Amniotic stem cell (primary cell): ENCODE measurements at places on chromosomes 16 and 17.

DNA sequence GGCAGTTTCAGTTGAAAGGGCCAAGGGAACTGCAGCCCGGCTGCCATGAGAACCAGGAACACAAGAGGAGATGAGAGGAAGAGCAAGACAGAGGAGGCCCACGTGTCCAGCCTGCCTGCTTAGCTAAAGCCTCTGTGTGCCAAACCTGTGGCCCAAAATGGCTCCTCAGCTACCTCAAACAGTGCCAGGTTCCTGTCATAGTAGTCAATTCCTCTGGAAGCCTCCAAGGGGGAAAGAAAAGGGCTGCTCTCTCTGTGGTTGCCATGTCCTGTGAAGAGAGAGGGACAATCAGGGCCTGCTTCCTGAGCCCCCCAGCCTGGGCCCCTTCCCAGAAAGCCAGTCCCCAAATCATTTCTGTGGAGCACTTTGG is 5.2 kb downstream of the SLC12A4 start:
- no peak for DNase-seq

DNA sequence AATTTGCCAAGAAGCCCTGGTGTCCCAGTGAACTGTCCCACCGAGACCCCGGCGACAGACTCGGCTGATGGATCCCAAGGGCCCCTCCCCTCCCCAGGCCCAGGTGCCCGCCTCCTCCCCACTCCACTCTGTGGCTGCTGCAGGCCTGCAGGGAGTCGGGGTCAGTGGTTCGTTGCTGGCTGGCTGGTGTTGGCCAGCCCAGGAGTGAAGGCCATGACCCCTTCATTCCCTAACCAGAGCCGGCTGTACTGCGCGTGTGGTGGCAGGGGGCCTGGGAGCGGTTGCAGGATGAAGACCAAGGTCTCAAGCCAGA is 9.2 kb upstream of the TBX2 start:
- no peak for DNase-seq

- peak; percentile 36 for DNase-seq
Measured at GRCh38 chr17:34997355-34997862, 17.1 kb downstream of the LIG3 start.

DNA sequence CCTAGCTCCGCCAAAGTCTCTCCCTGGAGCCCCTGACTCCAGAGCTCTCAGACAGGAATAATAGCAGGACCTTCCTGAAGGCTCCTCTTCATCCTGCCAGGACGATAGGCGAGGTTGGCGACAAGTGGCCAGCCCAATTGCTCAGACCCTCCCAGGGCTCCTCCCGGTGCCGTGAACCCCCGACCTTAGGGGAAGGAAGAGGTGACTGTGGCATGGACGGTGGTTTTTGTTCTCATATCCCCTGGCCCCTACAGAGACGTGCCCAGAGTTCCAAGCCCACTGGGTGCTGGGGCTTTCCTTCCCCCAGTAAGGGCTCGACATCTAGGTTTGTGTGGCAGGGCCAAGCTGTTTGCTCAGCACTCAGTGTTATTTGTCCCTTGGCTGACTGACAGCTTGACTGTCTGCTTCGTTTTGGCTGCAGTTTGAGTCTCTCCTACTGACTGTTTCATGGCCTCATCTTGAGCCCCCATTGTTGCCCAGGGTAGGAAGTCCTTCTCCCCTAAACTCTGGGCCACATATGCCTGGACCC is 4.6 kb upstream of the ADCY7 start:
- DNase-seq, result no peak

GRCh38 chr16:10981697-10982216 is 37.4 kb downstream of the CLEC16A start:
- no peak for DNase-seq
